T-helper 17 cell (primary cell): ENCODE measurements at places on chromosomes 12 and 14. TPM values are rescaled to one million over a fixed set of nuclear protein-coding genes. Genes with fewer than 3 reads are reported as not detected.
A peak's percentile ranks its signal among the peaks of the same experiment; 100 is the strongest.

GALNT9 gene
- not detected for total RNA-seq

- DNase-seq, result no peak
- no peak overlapping the region for H3K27ac ChIP-seq
- H3K27me3 ChIP-seq, result peaks cover 19% of the 10 kb centered on the region
- no peaks in the 10 kb centered on the region for H3K4me1 ChIP-seq
- no peak overlapping the region for H3K4me3 ChIP-seq
- H3K36me3 ChIP-seq, result no peaks in the 10 kb centered on the region
These were observed 68.0 kb upstream of the GALNT9 start for GRCh38 chr12:132397152-132397933.

DNA sequence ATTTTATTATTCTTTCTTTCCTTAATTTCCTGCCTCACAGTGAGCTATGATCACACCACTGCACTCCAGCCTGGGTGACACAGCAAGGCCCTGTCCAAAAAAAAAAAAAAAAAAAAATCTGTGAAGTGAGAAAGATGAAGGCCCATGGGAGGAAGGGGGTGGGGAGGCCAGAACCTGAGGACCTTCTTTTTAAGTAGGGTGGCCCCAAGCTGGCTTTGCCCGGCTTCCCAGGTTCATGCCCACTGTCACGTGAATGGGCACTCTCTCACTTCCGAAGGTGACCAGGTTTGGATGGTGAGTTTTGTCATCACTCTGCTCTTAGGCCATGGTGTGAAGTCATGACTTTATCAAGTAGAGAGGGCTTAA lies 82.3 kb downstream of the TNFAIP2 start:
- H3K27ac ChIP-seq, result no peak overlapping the region
- peaks cover 2% of the 10 kb centered on the region for H3K36me3 ChIP-seq
- no peak overlapping the region for H3K4me3 ChIP-seq
- DNase-seq, result no peak
- peaks cover 31% of the 10 kb centered on the region for H3K27me3 ChIP-seq
- H3K4me1 ChIP-seq, result no peaks in the 10 kb centered on the region

- DNase-seq, result no peak
- no peak overlapping the region for H3K4me3 ChIP-seq
- H3K27ac ChIP-seq, result no peak overlapping the region
- H3K27me3 ChIP-seq, result no peaks in the 10 kb centered on the region
These were observed 58.6 kb upstream of the ARHGAP5 start for GRCh38 chr14:32018391-32019092.

GRCh38 chr14:37600880-37601741 lies 5.7 kb downstream of the TTC6 start:
- H3K4me1 ChIP-seq, result no peaks in the 10 kb centered on the region
- no peak overlapping the region for H3K4me3 ChIP-seq
- no peak for DNase-seq
- H3K27ac ChIP-seq, result no peak overlapping the region
- H3K36me3 ChIP-seq, result peaks cover 6% of the 10 kb centered on the region
- H3K27me3 ChIP-seq, result peaks cover 67% of the 10 kb centered on the region

DNA sequence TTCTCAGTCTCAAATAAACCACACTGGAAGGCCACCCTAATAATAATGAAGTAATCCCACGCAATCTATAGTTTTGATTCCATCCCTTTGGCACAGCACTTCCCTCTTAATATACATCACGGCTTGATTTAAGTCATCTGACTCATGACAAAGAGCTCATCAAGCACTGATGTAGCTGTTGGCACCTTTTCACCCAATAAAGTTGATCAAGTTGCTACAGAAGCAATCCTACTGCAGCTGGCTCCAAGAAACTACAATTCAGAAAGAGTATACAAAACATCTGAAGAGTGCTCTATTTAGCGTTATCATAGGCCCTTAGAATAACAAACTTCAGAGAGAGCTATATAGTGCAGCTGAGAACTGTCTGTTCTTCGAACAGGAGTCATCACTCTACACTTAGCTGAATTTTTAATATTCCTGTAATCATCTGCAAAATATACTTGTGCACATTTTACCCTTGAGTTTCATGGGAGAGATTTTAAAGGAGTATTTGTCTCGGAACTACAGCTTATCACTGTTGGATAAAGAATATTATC lies 94.9 kb downstream of the OSBPL8 start:
- H3K4me1 ChIP-seq, result peaks cover 30% of the 10 kb centered on the region
- H3K4me3 ChIP-seq, result no peak overlapping the region
- H3K27me3 ChIP-seq, result no peaks in the 10 kb centered on the region
- DNase-seq, result no peak
- H3K36me3 ChIP-seq, result peaks cover 2% of the 10 kb centered on the region

DNA sequence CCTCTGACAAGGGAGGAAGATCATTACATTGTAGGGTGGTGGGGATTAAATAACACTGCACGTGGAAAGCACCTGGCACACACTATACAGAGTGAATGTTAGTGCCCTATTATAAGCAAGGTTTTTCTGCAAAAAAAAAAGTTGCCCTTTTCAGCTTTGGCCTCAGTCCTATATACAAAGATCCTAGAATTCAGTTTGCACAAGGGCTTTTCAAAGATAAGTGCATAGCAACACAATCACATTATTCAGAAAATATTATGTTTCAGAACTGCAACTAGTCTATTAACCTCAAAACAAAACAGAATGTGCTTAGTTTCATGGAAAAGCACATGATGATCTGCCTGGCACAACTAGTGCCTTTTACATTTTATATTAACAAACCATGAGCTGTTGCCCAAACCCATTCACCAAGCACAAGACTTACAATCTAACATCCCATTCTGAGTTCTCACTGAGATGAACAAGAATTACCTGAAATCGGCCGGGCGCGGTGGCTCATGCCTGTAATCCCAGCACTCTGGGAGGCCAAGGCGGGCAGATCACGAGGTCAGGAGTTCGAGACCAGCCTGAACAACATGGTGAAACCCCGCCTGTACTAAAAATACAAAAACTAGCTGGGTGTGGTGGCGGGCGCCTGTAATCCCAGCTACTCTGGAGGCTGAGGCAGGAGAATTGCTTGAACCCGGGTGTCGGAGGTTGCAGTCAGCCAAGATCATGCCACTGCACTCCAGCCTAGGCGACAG lies 1.8 kb downstream of the TM7SF3 start:
- no peak for DNase-seq
- H3K27ac ChIP-seq, result no peak overlapping the region
- no peaks in the 10 kb centered on the region for H3K27me3 ChIP-seq
- peaks cover 7% of the 10 kb centered on the region for H3K36me3 ChIP-seq
- H3K4me1 ChIP-seq, result peaks cover 36% of the 10 kb centered on the region

FSCB gene
- total RNA-seq, result not detected

DNA sequence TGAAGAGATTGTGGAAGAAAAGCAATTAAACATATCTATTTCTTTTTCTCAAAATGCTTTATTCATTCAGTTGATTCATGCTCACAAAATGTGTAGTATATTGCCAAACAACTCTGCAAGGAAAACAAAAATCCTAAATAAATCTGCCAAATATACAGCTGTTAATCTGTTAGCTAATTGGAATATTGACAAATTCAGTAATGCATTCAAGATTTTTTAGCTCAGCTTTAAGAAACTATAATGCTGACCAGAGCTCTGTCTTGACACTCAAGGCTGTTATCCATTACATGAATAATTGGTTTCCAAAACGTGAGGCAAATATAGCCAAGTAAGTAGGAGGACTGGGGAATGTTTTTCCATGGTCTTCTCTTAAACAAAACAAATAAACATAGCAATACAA lies 146.8 kb downstream of the TMTC2 start:
- H3K4me3 ChIP-seq, result no peak overlapping the region
- no peak overlapping the region for H3K27ac ChIP-seq
- H3K27me3 ChIP-seq, result no peaks in the 10 kb centered on the region
- H3K36me3 ChIP-seq, result no peaks in the 10 kb centered on the region
- DNase-seq, result no peak

- H3K4me3 ChIP-seq, result no peak overlapping the region
- H3K27me3 ChIP-seq, result peaks cover 28% of the 10 kb centered on the region
- no peak overlapping the region for H3K27ac ChIP-seq
- DNase-seq, result no peak
- peaks cover 3% of the 10 kb centered on the region for H3K36me3 ChIP-seq
- no peaks in the 10 kb centered on the region for H3K4me1 ChIP-seq
These were observed 118.6 kb upstream of the RTL1 start for GRCh38 chr14:101022121-101022520.

- no peak for DNase-seq
- H3K4me3 ChIP-seq, result no peak overlapping the region
- no peaks in the 10 kb centered on the region for H3K36me3 ChIP-seq
- no peak overlapping the region for H3K27ac ChIP-seq
- H3K27me3 ChIP-seq, result peaks cover 28% of the 10 kb centered on the region
- H3K4me1 ChIP-seq, result peaks cover 13% of the 10 kb centered on the region
These were observed 120.0 kb upstream of the RPH3A start for GRCh38 chr12:112671564-112671963.

WSCD2 gene
- 0.60 TPM for total RNA-seq

GRCh38 chr12:58310809-58311622 lies 369.6 kb downstream of the ATP23 start:
- H3K36me3 ChIP-seq, result no peaks in the 10 kb centered on the region
- no peak overlapping the region for H3K4me3 ChIP-seq
- no peaks in the 10 kb centered on the region for H3K4me1 ChIP-seq
- no peak for DNase-seq
- H3K27me3 ChIP-seq, result peaks cover 8% of the 10 kb centered on the region

GRCh38 chr12:12019881-12020280 lies 50.9 kb upstream of the BCL2L14 start:
- no peak overlapping the region for H3K4me3 ChIP-seq
- H3K27me3 ChIP-seq, result no peaks in the 10 kb centered on the region
- peaks cover 3% of the 10 kb centered on the region for H3K36me3 ChIP-seq
- H3K4me1 ChIP-seq, result peaks cover 46% of the 10 kb centered on the region

DNA sequence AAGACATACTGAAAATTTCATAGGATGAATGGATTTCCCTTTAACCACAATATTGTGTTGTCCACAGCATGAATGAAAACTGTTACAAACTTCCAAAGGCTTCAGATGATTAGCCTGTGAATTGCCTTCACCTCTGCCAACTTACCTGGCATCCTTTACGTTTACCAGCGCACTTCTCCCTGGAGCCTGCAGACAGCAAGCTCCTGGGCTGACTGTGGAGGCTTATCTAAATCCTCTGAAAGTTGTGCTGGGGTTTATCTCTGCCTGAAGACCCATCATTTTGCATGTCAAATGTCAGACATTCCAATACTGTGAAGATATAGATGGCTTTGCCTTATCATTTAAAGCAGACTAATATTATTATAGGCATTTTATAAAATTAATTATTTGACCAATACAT lies 403.0 kb downstream of the SYT1 start:
- H3K4me3 ChIP-seq, result no peak overlapping the region
- no peak for DNase-seq
- H3K27ac ChIP-seq, result no peak overlapping the region
- no peaks in the 10 kb centered on the region for H3K4me1 ChIP-seq
- no peaks in the 10 kb centered on the region for H3K27me3 ChIP-seq

PTMS gene
- 7.0 TPM for total RNA-seq

- no peaks in the 10 kb centered on the region for H3K27me3 ChIP-seq
- peaks cover 6% of the 10 kb centered on the region for H3K36me3 ChIP-seq
- peaks cover 35% of the 10 kb centered on the region for H3K4me1 ChIP-seq
- H3K27ac ChIP-seq, result peak overlapping the region; percentile 32
- peak overlapping the region; percentile 52 for H3K4me3 ChIP-seq
These were observed 1.8 kb upstream of the TBK1 start for GRCh38 chr12:64450057-64450640.

GRCh38 chr14:91453744-91454143 lies 36.1 kb upstream of the CCDC88C start:
- H3K27me3 ChIP-seq, result no peaks in the 10 kb centered on the region
- H3K36me3 ChIP-seq, result peaks cover 2% of the 10 kb centered on the region
- H3K4me3 ChIP-seq, result no peak overlapping the region
- DNase-seq, result no peak

- peaks cover 18% of the 10 kb centered on the region for H3K4me1 ChIP-seq
- H3K4me3 ChIP-seq, result peak overlapping the region; percentile 9
- no peak for DNase-seq
- no peaks in the 10 kb centered on the region for H3K27me3 ChIP-seq
- H3K27ac ChIP-seq, result peak overlapping the region; percentile 60
- H3K36me3 ChIP-seq, result no peaks in the 10 kb centered on the region
These were observed 15.9 kb downstream of the RAB35 start for GRCh38 chr12:120100630-120101029.

GRCh38 chr12:52244615-52244994 lies 11.6 kb downstream of the KRT7 start:
- H3K4me3 ChIP-seq, result peak overlapping the region; percentile 83
- peaks cover 36% of the 10 kb centered on the region for H3K4me1 ChIP-seq
- peak overlapping the region; percentile 86 for H3K27ac ChIP-seq
- peaks cover 18% of the 10 kb centered on the region for H3K27me3 ChIP-seq
- no peaks in the 10 kb centered on the region for H3K36me3 ChIP-seq
- DNase-seq, result no peak

GRCh38 chr14:60021619-60022018 lies 70.1 kb upstream of the PCNX4 start:
- H3K27me3 ChIP-seq, result peaks cover 9% of the 10 kb centered on the region
- no peak overlapping the region for H3K27ac ChIP-seq
- H3K4me3 ChIP-seq, result no peak overlapping the region
- no peak for DNase-seq

SLC6A13 gene
- 0.26 TPM for total RNA-seq

GPX2 gene
- total RNA-seq, result not detected

DNA sequence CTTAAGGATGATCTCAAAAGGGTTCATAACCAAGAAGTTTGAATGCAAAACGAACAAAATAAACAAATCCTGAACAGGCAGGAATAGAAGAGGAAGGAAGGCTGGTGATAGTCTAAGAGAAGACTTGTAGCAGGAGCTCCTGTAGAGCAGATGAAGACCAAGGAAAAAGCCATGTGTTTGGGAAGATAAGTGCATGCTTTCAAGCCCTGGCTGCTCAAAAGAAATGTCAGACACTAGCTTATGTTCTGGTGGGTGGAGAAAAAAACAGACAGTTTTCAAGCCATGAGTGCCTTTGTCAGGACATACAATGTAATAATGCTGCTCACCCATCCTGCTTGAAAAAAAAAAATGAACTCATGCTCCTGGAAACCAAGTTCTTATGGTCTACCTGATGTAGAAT lies 27.4 kb downstream of the TAOK3 start:
- H3K27ac ChIP-seq, result peak overlapping the region; percentile 84
- H3K27me3 ChIP-seq, result no peaks in the 10 kb centered on the region
- no peak for DNase-seq
- peaks cover 3% of the 10 kb centered on the region for H3K36me3 ChIP-seq
- H3K4me3 ChIP-seq, result no peak overlapping the region

DNA sequence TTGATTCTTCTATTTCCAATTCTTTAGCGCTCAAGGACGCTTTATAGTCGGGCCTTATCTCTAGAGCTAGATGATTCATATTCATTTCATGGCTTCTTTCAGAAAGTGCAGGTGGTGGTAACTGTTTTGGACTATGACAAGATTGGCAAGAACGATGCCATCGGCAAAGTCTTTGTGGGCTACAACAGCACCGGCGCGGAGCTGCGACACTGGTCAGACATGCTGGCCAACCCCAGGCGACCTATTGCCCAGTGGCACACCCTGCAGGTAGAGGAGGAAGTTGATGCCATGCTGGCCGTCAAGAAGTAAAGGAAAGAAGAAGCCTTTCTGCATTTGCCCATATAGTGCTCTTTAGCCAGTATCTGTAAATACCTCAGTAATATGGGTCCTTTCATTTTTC lies 241.9 kb downstream of the PAWR start:
- no peaks in the 10 kb centered on the region for H3K4me1 ChIP-seq
- no peaks in the 10 kb centered on the region for H3K27me3 ChIP-seq
- H3K4me3 ChIP-seq, result no peak overlapping the region
- H3K27ac ChIP-seq, result no peak overlapping the region
- no peak for DNase-seq

GRCh38 chr14:60768602-60769001 lies 34.0 kb downstream of the MNAT1 start:
- peaks cover 2% of the 10 kb centered on the region for H3K36me3 ChIP-seq
- peaks cover 13% of the 10 kb centered on the region for H3K4me1 ChIP-seq
- no peak for DNase-seq

IFNG gene
- 1.2 TPM for total RNA-seq
